Naive B cell (primary cell): ENCODE measurements at places on chromosomes 2 and 18. TPM values are rescaled to one million over a fixed set of nuclear protein-coding genes. Genes with fewer than 3 reads are reported as not detected.

KCNJ13 gene
- polyA plus RNA-seq, result 0.18 TPM

GRCh38 chr2:142681952-142682351, 195.5 kb upstream of the KYNU start:
- no peak overlapping the region for H3K27ac ChIP-seq
- H3K4me1 ChIP-seq, result no peaks in the 10 kb centered on the region
- no peak for DNase-seq
- H3K4me3 ChIP-seq, result no peak overlapping the region
- peaks cover 15% of the 10 kb centered on the region for H3K27me3 ChIP-seq

DNA sequence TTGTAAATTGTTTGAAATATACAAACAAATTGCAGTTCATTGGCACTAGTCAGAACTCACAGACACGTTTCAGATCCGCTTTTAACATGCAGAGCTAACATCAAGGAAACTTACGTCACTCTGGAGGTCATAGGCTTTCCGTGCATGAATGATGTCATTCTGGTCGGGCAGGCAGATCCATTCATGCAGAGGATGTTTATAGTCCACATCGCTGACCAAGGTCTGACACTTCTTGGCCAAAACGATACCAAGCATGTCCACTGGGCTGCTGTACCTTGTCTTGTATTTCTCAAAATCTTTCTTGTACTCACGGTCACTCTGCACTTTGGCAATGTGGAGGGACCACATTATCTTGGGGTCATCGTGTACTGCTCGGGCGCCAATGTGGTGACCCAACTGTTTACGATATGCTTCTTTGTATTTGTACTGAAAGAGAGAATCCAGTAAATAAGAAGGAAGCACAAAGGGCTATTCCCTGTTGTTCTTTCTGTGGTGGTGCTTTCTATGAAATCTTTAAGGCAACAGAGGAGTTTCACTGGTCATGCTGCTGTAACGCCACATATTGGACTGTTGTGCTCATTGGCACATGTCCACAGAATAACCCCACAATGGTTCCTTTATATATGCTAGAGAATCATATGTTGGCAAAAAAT, 114.8 kb downstream of the NEB start:
- no peaks in the 10 kb centered on the region for H3K36me3 ChIP-seq
- no peak overlapping the region for H3K27ac ChIP-seq
- no peaks in the 10 kb centered on the region for H3K27me3 ChIP-seq
- DNase-seq, result no peak
- no peak overlapping the region for H3K4me3 ChIP-seq

SNX17 gene
- polyA plus RNA-seq, result 239 TPM

- H3K36me3 ChIP-seq, result no peaks in the 10 kb centered on the region
- H3K4me1 ChIP-seq, result peaks cover 24% of the 10 kb centered on the region
- H3K27ac ChIP-seq, result peak overlapping the region; percentile 70
- peaks cover 9% of the 10 kb centered on the region for H3K27me3 ChIP-seq
- peak overlapping the region; percentile 13 for H3K4me3 ChIP-seq
- DNase-seq, result peak; percentile 28
Measured at GRCh38 chr2:174753038-174753633, 11.1 kb downstream of the CHRNA1 start.

DNA sequence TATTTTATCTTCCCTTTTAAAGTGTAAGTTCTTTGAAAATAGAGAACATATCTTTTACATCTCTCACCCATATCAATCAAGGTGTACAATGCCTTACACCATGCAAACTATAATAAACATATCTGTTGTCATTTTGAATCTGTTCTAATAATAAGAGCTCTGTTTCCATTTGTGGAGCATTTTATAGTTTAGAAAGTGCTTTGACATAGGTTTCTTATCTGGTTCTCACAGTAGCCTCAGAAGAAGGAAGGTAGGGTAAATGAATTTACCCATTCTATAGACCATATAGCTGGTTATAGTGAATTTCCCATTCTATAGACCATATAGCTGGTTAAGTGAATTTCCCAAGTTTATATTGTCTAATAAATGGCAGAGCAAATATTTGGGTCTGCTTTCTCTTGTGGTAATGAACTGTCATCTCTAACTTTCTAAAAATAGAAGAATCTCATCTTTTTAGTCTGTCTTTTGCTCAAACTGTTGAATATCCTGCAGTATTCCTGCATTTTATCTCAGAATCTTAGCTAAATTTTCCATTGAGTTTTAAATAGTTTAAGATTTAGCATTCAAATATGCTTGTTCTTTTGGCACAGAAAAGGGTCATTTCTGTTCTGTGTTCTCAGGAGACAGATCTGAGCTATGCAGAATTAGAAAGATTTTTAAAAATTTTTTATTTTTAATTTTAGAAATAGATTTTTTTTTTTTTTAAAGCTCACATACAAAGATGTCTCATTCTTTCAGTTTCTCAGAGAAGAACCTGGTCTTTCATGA, 80.7 kb upstream of the STON1 start:
- DNase-seq, result no peak
- no peak overlapping the region for H3K27ac ChIP-seq
- peaks cover 7% of the 10 kb centered on the region for H3K36me3 ChIP-seq
- peaks cover 40% of the 10 kb centered on the region for H3K4me1 ChIP-seq
- peak overlapping the region; percentile 49 for H3K4me3 ChIP-seq

BMP10 gene
- not detected for polyA plus RNA-seq

DNA sequence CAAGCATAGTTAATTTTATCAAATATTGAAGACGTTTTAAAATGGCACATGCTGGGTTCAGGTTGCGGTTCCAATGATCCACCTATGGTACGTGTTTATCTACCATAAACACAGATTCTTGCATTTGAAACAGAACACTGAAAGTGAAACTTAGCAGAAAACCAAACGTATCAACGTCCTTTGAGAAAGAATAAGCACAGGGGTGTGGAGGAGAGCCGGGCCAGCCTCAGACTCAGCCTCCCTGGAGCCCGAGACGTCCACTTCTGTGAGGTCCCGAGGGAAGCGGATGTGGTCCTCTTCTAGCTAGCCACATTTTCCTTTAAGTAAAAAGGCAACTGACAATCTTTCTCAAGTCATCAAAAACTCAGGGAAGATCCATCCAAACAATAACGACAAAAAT, 195.9 kb downstream of the RTP5 start:
- H3K4me3 ChIP-seq, result no peak overlapping the region
- no peaks in the 10 kb centered on the region for H3K36me3 ChIP-seq
- H3K27me3 ChIP-seq, result peaks cover 13% of the 10 kb centered on the region
- H3K4me1 ChIP-seq, result no peaks in the 10 kb centered on the region
- DNase-seq, result no peak
- H3K27ac ChIP-seq, result no peak overlapping the region

FMNL2 gene
- 0.86 TPM for polyA plus RNA-seq

DNA sequence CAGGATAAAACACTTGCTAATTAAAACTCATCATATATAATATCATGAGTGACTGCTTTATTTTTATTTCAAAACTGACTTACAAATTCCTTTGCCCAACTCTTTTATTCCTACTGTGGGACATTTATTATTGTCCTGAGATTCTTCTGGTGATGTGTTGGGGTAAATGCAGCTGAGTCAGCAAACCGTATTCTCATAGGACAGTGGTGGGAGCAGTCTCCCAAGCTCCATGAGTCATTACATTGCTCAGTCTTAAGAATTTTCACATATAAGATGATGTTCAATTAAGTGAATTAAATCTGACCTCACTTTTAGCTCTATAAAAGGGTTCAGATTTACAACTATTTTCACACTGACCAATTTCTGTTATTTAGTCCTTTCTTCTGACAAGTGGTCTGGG, 1530.7 kb downstream of the LRP1B start:
- DNase-seq, result no peak
- no peaks in the 10 kb centered on the region for H3K4me1 ChIP-seq
- H3K27ac ChIP-seq, result no peak overlapping the region
- no peaks in the 10 kb centered on the region for H3K36me3 ChIP-seq
- H3K4me3 ChIP-seq, result no peak overlapping the region

DNA sequence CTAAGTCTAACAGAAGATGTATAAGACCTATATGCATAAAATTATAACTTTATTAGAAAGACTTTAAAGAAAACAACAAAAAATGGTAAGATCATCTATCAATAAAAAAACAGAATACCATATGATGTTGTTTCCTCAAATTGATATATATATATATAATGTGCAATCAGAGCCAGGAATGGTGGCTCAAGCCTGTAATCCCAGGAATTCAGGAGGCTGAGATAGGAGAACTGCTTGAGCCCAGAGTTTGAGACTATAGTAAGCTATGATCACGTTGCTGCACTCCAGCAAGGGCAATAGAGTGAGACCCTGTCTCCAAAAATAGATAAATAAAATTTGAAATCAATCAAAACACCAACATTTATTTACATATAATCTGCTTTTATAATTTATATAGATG, 19.5 kb downstream of the CYTIP start:
- H3K27me3 ChIP-seq, result no peaks in the 10 kb centered on the region
- H3K36me3 ChIP-seq, result peaks cover 80% of the 10 kb centered on the region
- no peak for DNase-seq
- no peak overlapping the region for H3K4me3 ChIP-seq
- H3K27ac ChIP-seq, result no peak overlapping the region

DNA sequence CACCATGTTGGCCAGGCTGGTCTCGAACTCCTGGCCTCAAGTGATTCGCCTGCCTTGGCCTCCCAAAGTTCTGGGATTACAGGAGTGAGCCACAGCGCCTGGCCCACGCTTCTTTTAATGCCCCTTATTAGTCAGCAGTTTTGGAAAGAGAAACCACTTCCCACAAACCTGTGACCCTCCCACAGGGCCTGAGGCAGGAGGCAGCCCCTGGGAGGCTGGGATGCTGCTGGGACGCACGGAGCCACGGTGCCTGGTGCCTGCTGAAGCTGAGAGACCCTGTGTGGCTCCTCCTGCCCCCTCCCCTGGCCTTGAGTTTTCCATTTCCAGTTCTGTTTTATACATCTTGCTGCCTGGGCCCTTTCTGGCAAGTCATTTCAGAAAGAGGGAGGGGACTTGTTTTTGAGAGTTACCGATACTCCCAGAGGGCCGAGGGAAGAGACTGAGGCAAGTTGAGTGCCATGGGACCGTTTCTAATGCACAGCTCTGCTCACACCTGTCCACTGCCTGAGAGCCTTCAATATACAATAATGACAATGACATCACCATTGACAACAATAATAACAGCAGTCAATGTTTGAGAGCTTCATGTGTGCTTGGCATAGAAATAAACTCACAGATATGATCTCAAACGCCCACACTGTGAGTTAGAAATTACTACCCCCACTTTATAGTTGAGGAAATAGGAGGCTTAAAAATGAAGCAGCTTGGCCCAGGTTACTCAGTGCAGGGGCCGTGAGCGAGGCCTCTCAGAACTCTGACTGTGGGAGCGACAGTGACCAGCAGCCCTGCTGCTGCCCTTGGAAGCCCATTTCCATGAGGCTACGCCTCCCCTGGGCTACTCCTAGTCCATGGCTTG, 78.1 kb upstream of the YWHAQ start:
- H3K27me3 ChIP-seq, result no peaks in the 10 kb centered on the region
- no peaks in the 10 kb centered on the region for H3K4me1 ChIP-seq
- H3K36me3 ChIP-seq, result no peaks in the 10 kb centered on the region
- no peak for DNase-seq

DNA sequence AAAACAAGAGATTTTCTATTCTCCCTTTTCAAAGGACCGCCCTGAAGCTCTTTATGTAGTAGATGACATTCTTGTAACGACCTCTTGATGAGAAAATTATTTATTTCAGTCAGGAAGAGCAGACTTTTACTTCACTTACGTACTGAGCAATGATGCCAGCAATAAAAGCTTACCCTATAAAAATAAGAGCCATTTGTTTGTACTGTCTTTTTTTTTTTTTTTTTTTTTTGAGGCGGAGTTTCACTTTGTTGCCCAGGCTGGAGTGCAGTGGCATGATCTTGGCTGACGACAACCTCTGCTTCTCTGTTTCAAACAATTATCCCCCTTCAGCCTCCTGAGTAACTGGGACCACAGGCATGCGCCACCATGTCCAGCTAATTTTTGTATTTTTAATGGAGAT, 39.2 kb downstream of the CRIM1 start:
- no peaks in the 10 kb centered on the region for H3K36me3 ChIP-seq
- no peaks in the 10 kb centered on the region for H3K27me3 ChIP-seq
- no peak overlapping the region for H3K27ac ChIP-seq
- H3K4me1 ChIP-seq, result no peaks in the 10 kb centered on the region
- DNase-seq, result no peak
- no peak overlapping the region for H3K4me3 ChIP-seq

DNA sequence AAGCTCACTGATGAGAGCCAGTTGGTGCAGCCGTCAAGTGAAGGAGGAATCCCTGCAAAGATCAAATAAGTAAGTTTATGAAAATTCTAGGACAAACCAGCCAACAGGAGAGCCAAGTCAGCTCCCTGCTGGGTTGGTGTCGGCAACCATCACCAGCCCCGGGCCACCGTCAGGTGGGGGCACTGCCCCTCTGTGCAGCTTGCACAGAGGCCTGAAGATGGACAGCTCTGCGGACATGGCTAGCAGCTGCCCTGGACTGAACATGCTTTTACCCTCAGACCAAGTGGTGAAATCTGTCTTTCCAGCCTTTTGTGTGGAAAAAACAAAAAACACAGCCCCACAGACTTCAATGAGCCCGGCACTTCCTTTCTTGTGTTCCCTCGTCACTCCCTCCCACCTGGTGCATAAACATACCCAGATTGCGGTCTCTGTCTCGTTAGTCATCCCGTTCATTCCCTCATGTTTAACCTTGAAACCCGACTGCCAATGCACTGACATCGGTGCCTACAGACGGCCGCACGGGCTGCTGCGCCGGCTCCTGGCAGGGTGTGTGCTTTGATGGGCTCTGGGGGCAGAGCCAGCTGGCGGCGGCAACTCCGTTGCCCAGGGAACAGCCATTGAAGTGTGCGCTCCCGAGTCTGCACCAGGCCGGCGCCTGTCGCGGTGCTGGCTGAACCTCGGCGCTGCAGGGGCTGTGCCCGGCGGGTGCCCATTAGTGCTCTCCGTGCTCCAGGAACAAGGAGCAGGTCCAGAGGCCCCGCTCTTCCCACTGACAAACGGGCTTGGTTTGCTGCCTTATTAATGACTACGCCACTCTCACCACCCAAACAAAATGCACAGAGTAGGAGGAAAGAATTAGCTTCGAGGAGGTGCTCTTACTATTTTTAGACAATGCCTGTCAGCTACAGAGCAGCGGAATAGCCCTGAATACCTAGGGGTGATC, 95.3 kb downstream of the EIPR1 start:
- H3K27ac ChIP-seq, result no peak overlapping the region
- no peak overlapping the region for H3K4me3 ChIP-seq
- peaks cover 4% of the 10 kb centered on the region for H3K4me1 ChIP-seq
- no peak for DNase-seq
- peaks cover 20% of the 10 kb centered on the region for H3K36me3 ChIP-seq

DNA sequence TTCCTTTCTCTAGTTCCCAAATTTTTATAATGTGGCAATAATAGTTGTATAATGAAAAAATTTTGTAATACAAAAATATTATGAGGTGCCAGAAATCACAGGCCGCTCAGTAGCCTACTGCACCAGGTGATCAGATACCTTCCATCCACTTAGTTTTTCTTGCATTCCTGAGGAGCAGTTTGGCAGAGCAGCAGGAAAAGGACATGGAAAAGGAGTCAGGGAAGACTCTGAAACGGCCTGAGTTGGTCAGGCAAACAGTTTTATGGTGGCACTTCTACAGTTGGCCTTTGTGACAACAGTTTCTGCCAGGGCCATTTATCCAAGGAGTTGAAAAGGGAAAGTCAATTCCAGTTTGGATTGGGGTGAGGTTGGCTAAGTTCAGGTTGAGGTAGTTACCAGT, 165.4 kb upstream of the ALPP start:
- no peaks in the 10 kb centered on the region for H3K27me3 ChIP-seq
- peaks cover 26% of the 10 kb centered on the region for H3K36me3 ChIP-seq
- DNase-seq, result no peak
- H3K4me3 ChIP-seq, result no peak overlapping the region
- no peak overlapping the region for H3K27ac ChIP-seq
